LoVo (cell line): ENCODE measurements at places on chromosomes 5 and 9.

DNA sequence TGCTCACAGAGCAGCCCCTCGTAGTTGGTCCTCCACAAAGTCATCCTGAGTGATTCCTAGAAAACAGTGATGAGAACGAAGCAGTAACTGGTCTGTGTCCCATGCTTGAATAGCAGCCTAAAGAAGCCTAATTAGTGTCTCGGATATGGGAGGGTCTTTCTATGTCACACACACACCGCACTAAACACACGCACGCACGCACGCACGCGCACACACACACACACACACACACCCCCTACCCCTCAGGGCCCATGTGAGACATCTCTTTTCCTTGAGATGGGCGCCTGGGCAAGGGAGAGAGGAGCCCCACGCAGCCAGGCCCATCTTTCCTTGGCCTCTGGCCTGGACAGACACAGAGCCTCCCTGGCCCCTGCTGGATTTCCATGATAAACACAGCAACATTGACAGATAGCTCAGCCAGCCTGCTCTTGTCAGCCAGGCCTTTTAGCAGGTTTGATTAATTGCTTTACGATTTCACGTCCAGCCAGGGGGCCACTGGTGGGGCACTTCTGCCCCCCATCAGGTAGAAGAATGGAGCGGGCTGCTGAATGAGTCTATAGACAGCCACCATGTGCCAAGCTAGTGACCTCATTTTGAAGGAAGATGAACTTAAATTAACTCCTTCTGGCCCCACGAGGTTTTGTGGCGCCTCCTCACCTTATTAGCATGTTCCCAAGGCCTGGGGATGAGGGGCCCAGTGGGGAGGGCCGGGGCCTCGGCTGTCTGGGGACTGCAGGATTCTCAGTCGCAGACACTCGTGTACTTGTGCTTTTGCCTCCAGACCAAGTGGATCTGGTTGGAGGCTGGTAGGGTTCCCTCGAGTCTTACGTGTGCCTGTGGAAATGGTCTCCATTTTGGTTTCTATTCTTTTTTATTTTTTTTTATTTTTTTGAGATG lies 36.2 kb upstream of the PRDM12 start:
- DNase-seq: no peak

DNA sequence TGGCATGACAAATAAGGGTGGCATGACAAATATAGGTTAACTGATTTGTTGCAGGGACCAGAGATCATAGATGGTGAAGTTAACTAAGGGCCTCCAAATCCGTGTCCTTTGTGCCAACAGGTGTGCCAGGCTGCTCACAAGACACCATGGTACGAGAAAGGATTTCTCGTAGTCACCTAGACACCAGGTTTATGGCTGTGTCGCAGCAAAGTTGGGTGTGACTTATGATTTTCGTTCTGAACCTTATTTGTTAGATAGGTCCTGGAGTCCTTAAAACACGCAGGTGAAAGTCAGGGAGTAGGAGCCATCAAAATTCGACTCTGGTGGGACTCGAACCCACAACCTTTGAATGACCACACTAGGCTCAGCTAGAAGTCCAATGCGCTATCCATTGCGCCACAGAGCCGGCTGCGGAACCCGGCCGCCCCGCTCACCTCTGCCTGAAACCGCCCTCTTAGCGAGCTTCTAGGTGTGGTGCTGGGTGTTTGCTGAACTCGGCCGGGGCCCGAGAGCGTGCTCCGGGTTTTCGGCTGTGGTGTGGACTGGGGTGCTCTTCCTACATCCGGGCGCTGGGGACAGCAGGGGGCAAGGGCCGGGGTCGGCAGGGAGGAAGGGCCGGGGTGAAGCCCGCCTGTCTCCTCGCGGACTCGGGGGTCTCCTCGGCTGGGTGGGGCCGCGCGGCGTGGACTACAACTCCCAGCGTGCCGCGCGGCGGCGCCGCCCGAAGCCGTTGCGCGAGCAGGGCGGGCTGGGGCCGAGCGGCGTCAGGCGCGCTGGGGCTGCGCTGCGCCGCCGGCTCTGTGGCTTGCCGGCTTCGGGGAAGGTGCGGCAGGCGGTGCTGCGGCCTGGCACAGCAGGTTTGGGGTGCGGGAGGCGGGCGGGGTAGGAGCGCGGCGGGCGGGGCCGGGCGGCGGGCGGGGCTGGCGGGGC lies at the start of gene SLC27A4:
TSS of gene SLC27A4 (plus strand) at position 767 of the 930 bp plus-strand sequence. CDS start 2,606 bp downstream, outside the sequence.
- peak; percentile 90 for DNase-seq

DNA sequence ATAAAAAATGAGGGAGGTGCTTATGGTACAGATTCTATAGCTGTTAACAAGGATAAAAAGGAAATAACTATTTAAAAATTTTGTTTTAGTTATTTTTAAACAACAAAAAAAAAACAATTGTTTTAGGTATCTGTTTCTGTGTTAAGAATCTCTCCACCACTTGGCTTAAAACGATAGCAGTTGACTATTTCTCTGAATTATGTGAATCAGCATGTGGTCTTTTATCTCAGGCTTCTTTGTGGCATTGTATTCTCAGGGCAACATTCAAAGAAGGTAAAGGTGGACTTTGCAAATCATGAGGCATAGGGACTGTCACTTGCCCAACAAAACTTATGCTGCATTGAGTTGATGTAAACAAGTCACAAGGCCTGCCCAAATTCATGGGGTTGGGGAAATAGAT lies 55.2 kb downstream of the ERBIN start:
- DNase-seq: no peak

DNA sequence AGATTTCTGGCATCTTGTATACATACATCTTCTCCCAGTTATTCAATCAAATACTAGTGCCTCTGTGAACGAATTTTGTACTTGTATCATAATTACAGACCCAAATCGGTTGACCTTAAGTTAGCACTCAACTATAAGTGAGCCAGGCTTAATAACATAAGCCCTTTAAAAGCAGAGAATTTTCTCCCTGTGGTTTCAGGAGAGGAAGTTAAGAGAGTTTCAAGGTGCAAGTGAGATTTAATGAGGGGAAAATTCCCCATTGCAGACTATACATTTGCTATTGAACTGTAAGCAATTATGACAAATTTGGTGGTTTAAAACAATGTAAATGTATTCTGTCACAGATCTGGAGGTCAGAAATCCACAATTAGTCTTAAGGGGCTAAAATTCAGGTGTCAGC lies 261.9 kb upstream of the NREP start:
- DNase-seq: no peak

DNA sequence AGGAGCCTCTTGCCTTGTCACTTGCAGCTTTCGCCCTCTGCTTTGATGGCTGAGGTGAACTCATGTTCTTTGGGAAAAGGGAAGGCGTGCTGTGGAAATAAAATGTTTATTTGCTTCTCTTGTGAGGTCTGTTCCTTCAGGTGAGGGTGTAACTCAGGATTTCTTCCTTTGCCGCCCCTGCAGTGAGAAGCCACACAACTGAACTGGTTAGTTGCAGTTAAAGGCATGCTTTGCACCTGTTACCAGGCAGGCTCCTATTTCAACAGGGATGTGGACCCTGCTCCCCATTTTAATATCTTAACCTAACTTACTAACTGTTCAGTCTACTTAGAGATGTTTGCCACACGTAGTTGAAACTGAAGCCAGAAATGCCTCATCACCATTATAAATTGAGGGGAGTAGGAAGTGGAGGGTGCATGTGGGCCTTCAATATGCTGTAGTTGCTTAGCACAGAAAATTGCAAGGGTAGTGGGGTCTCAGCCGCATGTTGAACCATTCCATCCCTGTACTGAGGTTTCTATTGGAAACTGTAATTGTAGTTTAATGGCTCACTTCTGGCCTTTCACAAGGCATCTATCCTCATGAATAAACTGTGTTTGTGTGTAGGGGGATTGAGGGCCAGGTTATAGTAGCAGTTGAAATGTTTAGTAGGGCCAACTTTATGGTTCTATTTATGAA lies 7.9 kb downstream of the RACK1 start:
- DNase-seq: no peak

DNA sequence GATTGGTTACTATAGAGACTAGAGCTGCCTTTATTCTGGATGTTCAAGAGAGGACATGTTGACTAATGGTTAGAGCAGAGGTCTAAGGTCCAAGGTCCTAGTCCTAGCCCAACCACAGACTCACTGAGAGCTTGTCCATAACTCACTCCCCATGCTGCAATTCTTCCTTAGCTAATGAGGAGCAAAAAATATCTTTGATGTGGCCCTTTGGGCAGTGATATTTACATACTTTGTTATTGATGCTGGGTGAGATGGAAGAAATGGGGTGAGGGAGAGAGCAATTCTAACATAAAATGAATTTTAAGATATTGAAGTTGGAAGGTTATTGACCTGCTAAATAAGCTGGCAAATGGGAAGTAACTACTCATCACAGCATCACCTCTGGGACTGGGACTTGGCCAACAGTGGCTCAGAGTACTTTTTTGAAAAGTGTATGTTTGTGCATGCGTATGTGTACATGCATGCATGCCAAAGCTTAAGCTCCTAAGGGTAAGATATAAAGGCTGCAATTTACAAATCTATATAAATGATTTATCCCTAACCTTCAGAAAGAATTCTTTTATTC lies 58.0 kb upstream of the ANKRD55 start:
- no peak for DNase-seq

GRCh38 chr9:126945682-126946081 lies 31.1 kb downstream of the RALGPS1 start:
- DNase-seq: no peak

- no peak for DNase-seq
Observed at GRCh38 chr5:140222416-140222815, 47.4 kb downstream of the CYSTM1 start.

DNA sequence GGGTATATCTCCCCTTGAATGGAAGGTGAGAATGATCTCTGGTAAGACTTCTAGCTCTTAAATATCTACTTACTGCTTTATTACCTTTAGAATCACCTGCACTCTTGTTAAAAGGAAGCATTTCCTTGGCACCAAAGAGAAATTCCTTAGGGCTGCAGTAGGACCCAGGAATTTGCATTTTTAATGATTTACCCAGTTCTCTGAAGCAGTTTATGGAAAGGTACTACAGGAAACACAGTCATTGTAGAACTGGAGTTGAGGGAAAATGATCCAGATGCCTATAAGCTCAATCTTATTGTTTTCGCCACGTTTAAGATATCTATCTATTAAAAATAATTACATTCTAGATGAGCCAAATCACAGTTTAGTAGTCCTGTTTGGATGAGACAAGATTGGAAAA lies 9.5 kb upstream of the C9 start:
- DNase-seq: no peak
